ENCODE measurements at places on chromosomes 12 and 14.

GRCh38 chr14:69675245-69675583 lies 63.8 kb downstream of the SUSD6 start:
- no peak for DNase-seq
- no peak overlapping the region for H3K4me3 ChIP-seq
- peaks cover 85% of the 10 kb centered on the region for H3K4me1 ChIP-seq
- H3K36me3 ChIP-seq: no peaks in the 10 kb centered on the region

- peaks cover 27% of the 10 kb centered on the region for H3K4me1 ChIP-seq
- no peak overlapping the region for H3K27ac ChIP-seq
- no peaks in the 10 kb centered on the region for H3K36me3 ChIP-seq
- DNase-seq: no peak
Observed at GRCh38 chr14:89428173-89428523, 11.1 kb upstream of the FOXN3 start.

DNA sequence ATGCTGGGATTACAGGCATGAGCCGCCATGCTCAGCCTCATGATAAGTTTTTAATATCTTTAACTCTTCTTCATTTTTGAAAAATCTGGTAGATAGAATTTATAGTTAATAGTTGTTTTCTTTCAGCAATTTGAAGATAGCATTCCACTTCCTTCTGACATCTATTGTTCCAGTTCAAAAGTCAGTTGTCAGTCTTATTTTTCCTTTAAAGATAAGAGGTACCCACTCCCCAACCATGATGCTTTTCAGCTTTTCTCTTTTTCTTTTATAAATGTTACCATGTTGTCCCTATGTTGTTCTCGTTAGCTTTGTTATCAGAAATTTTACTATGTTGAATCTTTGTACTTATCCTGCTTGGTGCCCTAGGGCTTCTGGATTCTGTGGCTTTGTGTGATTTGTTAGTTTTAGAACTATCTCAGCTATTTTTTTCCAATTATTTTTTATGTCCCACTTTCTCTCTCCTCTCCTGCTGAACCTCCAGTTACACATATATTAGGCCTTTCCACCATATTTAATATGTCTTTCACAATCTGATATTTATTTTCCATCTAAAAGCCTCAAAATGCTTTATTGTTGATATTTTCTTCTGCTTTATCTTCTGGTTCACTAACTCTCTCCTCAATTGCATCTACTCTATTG lies 181.6 kb upstream of the FOXN3 start:
- no peaks in the 10 kb centered on the region for H3K36me3 ChIP-seq
- H3K27me3 ChIP-seq: no peaks in the 10 kb centered on the region
- no peak overlapping the region for H3K27ac ChIP-seq

DNA sequence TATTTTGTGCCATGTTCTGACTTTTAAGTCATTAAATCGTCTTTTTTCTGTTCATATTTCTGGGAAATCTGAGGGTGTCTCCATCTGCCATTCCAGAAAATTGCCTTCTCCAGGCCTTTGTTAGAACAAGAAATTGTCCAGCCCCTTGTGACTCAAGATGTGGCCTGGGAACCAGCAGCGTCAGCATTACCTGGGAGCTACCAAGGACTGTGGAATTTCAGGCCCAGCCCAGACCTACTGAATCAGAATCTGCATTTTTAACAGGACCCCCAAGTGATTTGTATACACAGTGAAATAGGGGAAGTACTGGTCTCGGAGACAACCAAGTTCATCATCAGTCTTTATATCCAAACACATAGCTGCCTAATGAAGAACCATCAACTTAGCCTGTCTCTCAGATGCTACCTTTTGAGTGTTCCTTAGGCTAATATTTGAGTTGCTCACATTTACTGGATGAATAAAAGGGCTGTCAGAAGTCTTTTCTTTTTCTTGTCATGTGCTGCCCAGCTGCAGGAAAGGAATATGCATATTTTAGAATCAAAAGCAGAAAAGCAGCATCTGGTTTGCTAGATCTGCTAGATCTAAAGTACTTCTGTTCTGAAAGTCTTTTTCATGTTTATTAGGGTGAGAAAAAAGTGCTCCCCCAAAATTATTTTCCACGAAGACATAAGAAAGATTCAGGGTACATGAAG lies 21.2 kb downstream of the GPHB5 start:
- no peaks in the 10 kb centered on the region for H3K27me3 ChIP-seq
- no peaks in the 10 kb centered on the region for H3K4me1 ChIP-seq
- H3K4me3 ChIP-seq: no peak overlapping the region
- no peaks in the 10 kb centered on the region for H3K36me3 ChIP-seq
- DNase-seq: no peak

- H3K36me3 ChIP-seq: peaks cover 40% of the 10 kb centered on the region
- H3K4me3 ChIP-seq: peak overlapping the region; percentile 85
- H3K27me3 ChIP-seq: no peaks in the 10 kb centered on the region
- peaks cover 35% of the 10 kb centered on the region for H3K4me1 ChIP-seq
Observed at GRCh38 chr12:123267991-123268843, 3.4 kb downstream of the CDK2AP1 start.

- no peaks in the 10 kb centered on the region for H3K27me3 ChIP-seq
- no peak overlapping the region for H3K4me3 ChIP-seq
- no peaks in the 10 kb centered on the region for H3K4me1 ChIP-seq
- H3K27ac ChIP-seq: no peak overlapping the region
Observed at GRCh38 chr14:29865299-29865698, 62.3 kb downstream of the PRKD1 start.

DNA sequence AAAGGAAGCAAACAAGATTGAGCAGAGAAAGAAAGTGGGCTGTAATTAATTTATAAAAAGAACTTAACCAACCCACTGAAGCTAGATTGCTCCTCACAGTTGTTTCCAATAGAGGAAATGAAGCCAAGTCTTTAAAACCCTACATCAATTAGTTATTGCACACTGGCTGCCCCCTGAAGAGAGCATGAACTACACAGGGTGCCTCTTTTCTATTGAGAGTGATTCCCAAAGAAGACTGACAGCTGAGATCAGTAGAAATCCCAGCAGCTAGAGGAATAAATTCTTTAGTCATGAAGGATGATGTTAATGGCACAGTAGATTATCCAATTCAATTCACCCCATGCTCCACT lies 8.6 kb upstream of the USP15 start:
- H3K36me3 ChIP-seq: no peaks in the 10 kb centered on the region
- H3K4me3 ChIP-seq: no peak overlapping the region
- peaks cover 15% of the 10 kb centered on the region for H3K4me1 ChIP-seq
- no peak for DNase-seq
- no peaks in the 10 kb centered on the region for H3K27me3 ChIP-seq

DNA sequence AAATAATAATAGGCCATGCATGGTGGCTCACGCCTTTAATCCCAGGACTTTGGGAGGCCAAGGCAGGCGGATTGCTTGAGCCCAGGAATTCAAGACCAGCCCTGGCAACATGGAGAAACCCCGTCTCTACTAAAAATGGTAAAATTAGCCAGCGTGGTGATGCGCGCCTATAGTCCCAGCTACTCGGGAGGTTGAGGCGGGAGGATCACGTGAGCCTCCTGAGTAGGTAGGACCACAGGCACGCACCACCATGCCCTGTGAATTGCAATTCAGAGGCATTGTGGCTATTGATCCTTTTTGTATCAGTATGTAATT lies 2.3 kb downstream of the ARHGDIB start:
- H3K27me3 ChIP-seq: no peaks in the 10 kb centered on the region
- H3K27ac ChIP-seq: peak overlapping the region; percentile 86
- DNase-seq: peak; percentile 75
- peak overlapping the region; percentile 94 for H3K4me3 ChIP-seq
- H3K4me1 ChIP-seq: peaks cover 89% of the 10 kb centered on the region
